ENCODE measurements at places on chromosomes 6 and 20. TPM values are rescaled to one million over a fixed set of nuclear protein-coding genes. Genes with fewer than 3 reads are reported as not detected.
A peak's percentile ranks its signal among the peaks of the same experiment; 100 is the strongest.

DEFB116 gene
- total RNA-seq = not detected

- no peaks in the 10 kb centered on the region for H3K36me3 ChIP-seq
- H3K4me3 ChIP-seq = no peak overlapping the region
- H3K4me1 ChIP-seq = no peaks in the 10 kb centered on the region
These were observed 182.4 kb upstream of the MCHR2 start for GRCh38 chr6:100176311-100176950.

DNA sequence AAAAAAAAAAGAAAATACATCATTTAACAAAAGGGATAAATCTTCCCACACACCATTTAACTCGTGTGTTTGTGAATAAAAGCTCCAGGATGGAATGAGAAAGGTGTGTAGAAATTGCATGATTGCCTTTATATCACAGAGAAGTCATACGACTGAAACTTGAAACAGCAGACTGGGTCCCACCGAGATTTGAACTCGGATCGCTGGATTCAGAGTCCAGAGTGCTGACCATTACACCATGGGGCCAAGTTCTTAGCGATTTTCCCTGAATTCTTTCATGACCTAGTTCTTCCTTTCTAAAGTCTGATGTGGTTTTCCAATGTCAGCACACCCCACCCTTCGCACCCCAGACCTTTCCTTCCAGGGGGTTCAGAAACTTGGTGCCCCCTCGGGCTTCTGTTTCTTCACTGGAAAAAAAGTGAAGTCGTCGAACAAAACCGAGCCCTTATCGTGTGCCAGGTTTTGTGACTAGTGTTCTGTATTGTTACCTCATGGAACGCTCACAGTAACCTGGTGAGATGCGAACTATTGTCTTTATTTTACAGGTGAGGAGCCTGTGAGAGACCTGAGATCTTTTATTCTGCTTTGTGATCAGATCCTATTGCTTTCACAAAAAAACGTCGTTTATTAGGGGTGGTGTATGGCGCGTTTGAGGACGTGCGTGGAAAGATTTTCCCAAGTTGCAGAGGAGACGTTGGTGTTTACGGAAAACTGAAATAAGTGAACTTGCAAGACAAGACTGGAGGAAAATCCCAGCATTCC lies 120.8 kb downstream of the OR2B2 start:
- peaks cover 25% of the 10 kb centered on the region for H3K4me1 ChIP-seq
- H3K27me3 ChIP-seq = peaks cover 16% of the 10 kb centered on the region
- peak overlapping the region; percentile 88 for H3K4me3 ChIP-seq
- peak; percentile 22 for DNase-seq
- H3K27ac ChIP-seq = peak overlapping the region; percentile 92
- H3K36me3 ChIP-seq = no peaks in the 10 kb centered on the region

TFAP2A gene
- total RNA-seq = 0.36 TPM

DNA sequence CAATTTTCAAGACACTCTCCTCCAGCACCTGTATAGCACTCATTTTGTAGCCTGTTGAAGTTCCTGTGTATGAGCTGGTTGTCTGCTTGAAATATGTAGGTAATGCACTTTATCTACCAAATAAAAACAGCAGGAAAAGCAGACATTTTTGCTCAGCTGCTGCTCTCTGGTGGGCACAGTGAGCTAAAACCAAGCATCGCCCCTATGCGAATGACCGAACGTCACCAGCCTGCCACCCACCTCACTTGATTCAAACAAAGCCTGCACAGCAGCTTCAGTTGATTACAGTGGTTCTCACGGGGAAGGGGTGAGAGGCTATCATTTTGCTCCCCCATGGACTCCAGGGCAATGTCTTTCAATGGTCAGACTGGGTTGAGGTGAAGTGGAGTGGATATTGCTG lies 185.7 kb downstream of the SASH1 start:
- peaks cover 11% of the 10 kb centered on the region for H3K4me1 ChIP-seq
- H3K36me3 ChIP-seq = no peaks in the 10 kb centered on the region
- no peak overlapping the region for H3K4me3 ChIP-seq
- DNase-seq = no peak
- H3K27me3 ChIP-seq = peaks cover 8% of the 10 kb centered on the region

- H3K27me3 ChIP-seq = no peaks in the 10 kb centered on the region
- no peak overlapping the region for H3K4me3 ChIP-seq
- no peak overlapping the region for H3K27ac ChIP-seq
- no peak for DNase-seq
- peaks cover 3% of the 10 kb centered on the region for H3K36me3 ChIP-seq
These were observed 31.6 kb upstream of the ANKRD60 start for GRCh38 chr20:58260006-58260405.

DNA sequence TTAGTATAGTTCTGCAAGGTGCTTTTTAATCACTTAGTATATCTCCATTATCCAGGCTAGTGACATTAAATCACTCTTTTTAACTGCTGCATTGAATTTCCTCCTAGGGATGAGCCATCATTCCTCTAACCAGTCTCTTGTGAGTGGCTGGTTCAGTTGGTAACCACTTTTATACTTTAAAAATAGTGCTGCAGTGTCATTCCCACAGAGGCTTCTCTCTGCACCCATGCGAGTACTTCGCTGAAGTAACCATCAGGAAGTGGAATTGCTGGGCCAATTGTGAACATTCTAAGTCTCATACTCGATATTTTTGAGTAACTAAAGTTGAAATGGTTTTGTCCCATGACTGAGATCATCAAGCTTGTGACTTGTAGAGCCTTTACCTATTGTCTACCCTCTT lies 2.1 kb downstream of the BTN3A2 start:
- peaks cover 9% of the 10 kb centered on the region for H3K36me3 ChIP-seq
- H3K4me1 ChIP-seq = peaks cover 53% of the 10 kb centered on the region
- H3K27me3 ChIP-seq = no peaks in the 10 kb centered on the region
- peak overlapping the region; percentile 85 for H3K4me3 ChIP-seq

ATRN gene
- total RNA-seq = 11.6 TPM

DNA sequence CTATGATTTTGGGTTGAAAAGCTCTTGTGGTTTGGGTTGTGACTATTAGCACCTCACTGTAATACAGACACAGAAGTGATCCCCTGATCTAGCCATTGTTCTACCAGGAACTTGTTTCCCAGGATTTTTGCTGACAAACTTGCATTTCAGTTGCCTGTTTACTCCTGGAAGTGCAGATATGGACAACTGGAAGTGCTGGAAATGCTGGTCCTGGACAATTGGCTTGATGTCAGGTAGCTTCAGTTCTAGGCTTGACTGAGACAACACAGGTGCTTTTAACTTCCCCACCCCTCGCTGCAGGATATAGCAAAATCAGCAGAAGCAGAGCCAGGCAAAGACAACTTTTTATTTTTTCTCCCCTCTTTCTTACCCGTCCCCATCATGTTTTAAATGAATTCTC lies 27.1 kb upstream of the FBXO30 start:
- H3K27ac ChIP-seq = no peak overlapping the region
- DNase-seq = no peak
- H3K4me1 ChIP-seq = peaks cover 2% of the 10 kb centered on the region
- no peaks in the 10 kb centered on the region for H3K27me3 ChIP-seq

- peaks cover 41% of the 10 kb centered on the region for H3K4me1 ChIP-seq
- no peak for DNase-seq
- H3K27me3 ChIP-seq = no peaks in the 10 kb centered on the region
- no peaks in the 10 kb centered on the region for H3K36me3 ChIP-seq
These were observed 20.1 kb downstream of the ECT2L start for GRCh38 chr6:138815797-138816528.

- peaks cover 16% of the 10 kb centered on the region for H3K4me1 ChIP-seq
- no peaks in the 10 kb centered on the region for H3K36me3 ChIP-seq
- H3K27me3 ChIP-seq = peaks cover 12% of the 10 kb centered on the region
- no peak overlapping the region for H3K4me3 ChIP-seq
- no peak overlapping the region for H3K27ac ChIP-seq
- no peak for DNase-seq
These were observed 8.4 kb downstream of the GABBR1 start for GRCh38 chr6:29624520-29624961.

RPS6KA2 gene
- total RNA-seq = 28.1 TPM

DNA sequence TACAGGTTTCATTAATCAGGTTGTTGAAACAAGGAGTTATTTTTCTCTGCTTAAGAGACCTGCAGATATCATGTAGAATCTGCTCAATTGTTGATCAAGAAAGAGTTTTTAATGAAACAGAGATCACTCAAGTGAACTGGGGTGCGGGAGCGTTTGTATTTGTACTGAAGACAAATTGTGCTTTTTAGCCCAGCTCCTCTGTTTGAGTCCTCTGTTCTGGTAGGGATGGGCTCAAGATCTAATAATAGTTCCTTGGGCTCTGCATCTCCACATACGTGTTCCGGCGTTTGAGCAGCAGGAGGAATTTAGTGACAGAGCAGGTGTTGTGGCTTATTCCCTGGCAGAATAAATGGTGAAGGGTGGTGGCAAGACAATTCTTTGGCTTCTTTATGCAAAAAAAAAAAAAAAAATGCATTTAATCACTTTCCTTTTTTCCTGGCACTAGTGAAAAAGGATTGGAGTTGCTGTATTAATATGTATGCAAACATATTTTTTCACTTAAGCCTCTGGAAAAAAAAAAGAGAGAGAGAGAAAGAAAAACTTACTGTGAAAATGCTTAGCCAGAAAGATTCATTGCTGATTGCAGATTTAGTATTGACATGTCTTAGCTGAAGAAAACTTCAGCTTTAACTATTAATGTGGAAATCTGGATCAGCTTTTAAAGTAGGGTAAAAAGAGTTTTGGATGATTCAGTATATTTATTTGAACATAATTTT lies 4.0 kb downstream of the CITED2 start:
- H3K4me1 ChIP-seq = peaks cover 44% of the 10 kb centered on the region
- H3K36me3 ChIP-seq = peaks cover 4% of the 10 kb centered on the region
- H3K27me3 ChIP-seq = no peaks in the 10 kb centered on the region

- no peaks in the 10 kb centered on the region for H3K27me3 ChIP-seq
- H3K4me1 ChIP-seq = no peaks in the 10 kb centered on the region
- H3K36me3 ChIP-seq = no peaks in the 10 kb centered on the region
- no peak overlapping the region for H3K4me3 ChIP-seq
These were observed 733.3 kb upstream of the SLC35B3 start for GRCh38 chr6:9168669-9169068.

- H3K4me1 ChIP-seq = peaks cover 82% of the 10 kb centered on the region
- H3K27me3 ChIP-seq = peaks cover 11% of the 10 kb centered on the region
- peaks cover 5% of the 10 kb centered on the region for H3K36me3 ChIP-seq
- DNase-seq = no peak
These were observed 129.7 kb upstream of the AHI1 start for GRCh38 chr6:135627092-135627715.

GRCh38 chr20:22675341-22675740 lies 91.0 kb upstream of the FOXA2 start:
- no peak overlapping the region for H3K4me3 ChIP-seq
- H3K36me3 ChIP-seq = no peaks in the 10 kb centered on the region
- no peak for DNase-seq
- no peaks in the 10 kb centered on the region for H3K27me3 ChIP-seq
- H3K4me1 ChIP-seq = no peaks in the 10 kb centered on the region

GRCh38 chr20:4225745-4226144 lies 210.4 kb upstream of the RNF24 start:
- peaks cover 34% of the 10 kb centered on the region for H3K27me3 ChIP-seq
- peaks cover 16% of the 10 kb centered on the region for H3K4me1 ChIP-seq
- no peak overlapping the region for H3K4me3 ChIP-seq

C6orf163 gene
- total RNA-seq = 2.0 TPM

- no peak overlapping the region for H3K4me3 ChIP-seq
- H3K36me3 ChIP-seq = no peaks in the 10 kb centered on the region
- H3K4me1 ChIP-seq = no peaks in the 10 kb centered on the region
These were observed 70.0 kb downstream of the LRRC1 start for GRCh38 chr6:53864781-53865180.

ZSCAN23 gene
- total RNA-seq = 2.5 TPM

DNA sequence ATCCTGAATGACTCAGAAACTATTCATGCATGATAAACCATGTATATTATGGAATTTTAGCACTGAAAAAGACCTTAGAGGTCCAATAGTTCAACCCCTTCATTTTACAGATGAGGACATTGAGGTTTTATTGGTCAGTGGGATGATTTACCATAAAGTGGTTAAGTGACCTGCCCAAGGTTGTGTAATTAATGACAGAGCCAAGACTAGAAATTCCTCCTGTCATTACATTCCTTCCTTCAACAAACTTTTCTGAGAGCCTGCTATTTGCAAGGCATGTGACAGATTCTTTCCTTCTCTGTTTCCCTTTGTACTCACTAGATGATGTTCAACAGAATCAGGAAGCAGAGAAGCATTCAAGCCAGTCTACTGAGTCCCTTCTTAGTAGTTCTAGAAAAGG lies 170.7 kb upstream of the KCNK16 start:
- DNase-seq = no peak
- H3K4me1 ChIP-seq = no peaks in the 10 kb centered on the region
- H3K27me3 ChIP-seq = peaks cover 25% of the 10 kb centered on the region
- no peak overlapping the region for H3K27ac ChIP-seq
- H3K4me3 ChIP-seq = no peak overlapping the region

DNA sequence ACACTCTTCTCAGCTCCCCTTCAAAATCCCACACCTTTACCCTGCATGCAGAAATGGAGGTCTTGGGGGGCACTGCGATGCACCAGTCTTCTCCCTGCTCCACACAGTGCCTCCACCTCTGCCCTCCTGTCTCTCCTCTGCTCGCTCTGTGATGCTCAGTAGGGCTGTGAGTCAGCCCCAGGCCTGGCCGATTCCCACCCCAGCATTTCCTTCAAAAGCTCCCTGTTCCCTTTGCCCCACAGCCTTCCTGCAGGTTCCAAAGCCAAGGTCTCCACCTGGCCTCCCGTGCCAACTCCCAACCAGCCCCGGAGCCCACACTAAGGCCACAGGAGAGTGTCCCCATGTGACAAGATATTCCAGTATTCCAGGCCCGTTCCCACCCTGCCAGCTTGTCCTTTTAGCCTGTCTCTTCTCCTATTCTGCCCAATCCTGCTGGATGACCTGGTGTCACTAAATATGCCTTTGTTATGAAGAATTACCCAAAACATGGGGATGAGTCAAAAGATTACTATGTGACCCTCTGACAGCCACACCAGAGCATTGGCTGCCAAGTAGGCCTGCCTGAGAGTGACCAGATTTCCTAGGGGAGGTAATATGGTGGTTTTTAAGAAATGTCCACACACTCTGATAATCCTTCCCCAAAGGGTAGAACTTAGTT lies 118.9 kb upstream of the NXT1 start:
- H3K4me1 ChIP-seq = no peaks in the 10 kb centered on the region
- H3K4me3 ChIP-seq = no peak overlapping the region
- H3K27ac ChIP-seq = no peak overlapping the region
- peaks cover 1% of the 10 kb centered on the region for H3K36me3 ChIP-seq

POPDC3 gene
- total RNA-seq = not detected

DNA sequence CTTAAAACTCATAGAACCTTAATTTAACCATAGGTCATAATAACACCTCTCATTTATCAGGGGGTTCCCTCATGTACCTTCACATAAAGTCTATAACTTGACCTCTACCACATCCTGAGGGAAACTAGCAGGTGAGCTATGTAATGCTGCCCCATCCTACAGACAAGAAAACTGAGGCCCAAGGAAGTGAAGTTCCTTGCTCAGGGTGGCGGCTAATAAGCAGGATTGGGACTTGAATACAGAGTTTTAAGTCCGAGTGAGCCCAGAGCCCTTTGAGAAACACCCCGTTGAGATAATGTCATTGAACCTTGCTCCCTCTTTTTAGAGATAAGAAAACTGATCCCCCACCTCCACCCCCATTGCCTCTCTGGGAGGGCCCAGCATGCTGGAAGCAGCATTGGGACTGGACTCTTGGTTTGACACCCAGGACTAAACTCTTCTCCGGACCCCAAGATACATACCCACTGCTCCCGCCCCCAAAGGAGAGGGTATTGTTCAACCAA lies 429 bp downstream of the BNIP5 start:
- H3K36me3 ChIP-seq = no peaks in the 10 kb centered on the region
- no peak overlapping the region for H3K4me3 ChIP-seq
- DNase-seq = no peak
- peaks cover 34% of the 10 kb centered on the region for H3K4me1 ChIP-seq
- peaks cover 52% of the 10 kb centered on the region for H3K27me3 ChIP-seq

- H3K4me3 ChIP-seq = no peak overlapping the region
- peaks cover 11% of the 10 kb centered on the region for H3K4me1 ChIP-seq
These were observed 8.8 kb downstream of the L3MBTL1 start for GRCh38 chr20:43516251-43516824.

Data from activated T-cell treated with anti-CD3 and anti-CD28 coated beads, Interleukin-2, amount 50 U/mL, for 72 hours (primary cell).